ENCODE measurements at places on chromosomes 2 and 18.

- DNase-seq, result peak; percentile 92
These were observed 48.9 kb downstream of the CHST9 start for GRCh38 chr18:27136208-27136535.

DNA sequence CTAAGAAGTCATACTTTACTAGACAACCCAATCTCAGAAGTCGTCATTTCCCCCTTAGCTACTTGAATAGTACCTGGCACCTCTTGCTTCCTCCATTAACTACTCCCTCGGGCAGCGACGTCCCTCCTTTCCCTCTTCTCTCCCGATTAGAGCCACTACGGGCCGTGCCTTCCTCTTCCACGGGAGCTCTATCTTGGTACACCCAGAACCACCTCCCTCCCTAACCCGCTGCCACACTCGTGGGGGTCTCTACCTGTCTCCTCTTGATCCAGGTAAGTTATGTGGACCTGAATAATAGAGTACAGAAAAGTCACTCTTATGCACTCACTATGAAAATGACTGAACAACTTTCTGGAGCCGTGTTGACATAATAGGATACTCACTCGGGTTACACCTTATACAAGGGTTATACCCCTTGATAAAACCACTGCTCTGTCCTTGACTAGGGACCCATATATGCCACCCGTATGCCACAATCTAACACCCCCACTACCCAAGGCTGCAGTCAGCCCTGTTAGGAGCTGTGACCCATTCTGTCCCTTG is 595 bp upstream of the HDHD2 start:
- peak; percentile 5 for DNase-seq

DNA sequence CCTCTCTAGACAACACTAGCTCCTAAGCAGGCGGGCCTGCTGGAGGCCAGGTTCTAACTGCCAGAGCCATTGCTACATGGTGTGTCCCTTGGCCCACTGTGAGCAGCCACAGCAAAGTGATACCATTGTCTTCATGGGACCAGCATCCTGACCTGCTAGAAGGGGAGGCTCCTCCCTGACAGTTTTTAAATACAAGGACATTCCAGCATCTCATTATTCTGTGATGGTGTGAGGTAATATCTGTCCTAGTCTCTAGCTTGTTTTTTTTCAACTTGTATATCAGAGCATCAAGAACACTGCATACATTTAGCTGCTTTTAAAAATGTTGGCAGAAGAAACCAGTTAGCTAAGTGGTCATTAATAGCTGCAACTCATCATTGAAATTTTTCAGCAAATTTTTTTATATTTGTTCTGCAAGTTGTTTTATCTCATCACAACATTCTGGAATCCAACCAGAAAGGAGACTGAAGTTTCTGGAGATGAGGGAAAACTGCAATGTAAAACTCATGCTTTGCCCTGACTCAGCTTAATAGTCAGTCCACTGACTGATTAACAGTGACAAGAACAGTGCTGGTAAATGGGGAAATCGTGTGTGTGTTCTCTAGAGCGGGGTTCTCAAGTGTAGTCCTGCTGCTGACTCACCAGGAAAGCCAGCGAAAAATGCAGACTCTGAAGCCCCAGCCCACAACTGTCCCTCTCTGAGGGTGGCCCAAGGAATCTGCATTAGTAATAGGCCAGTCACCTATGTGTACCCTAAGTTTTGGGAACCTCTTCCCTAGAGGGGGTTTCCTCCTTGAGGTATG is 17.8 kb downstream of the MAPRE3 start:
- DNase-seq, result no peak

- no peak for DNase-seq
These were observed 544 bp downstream of the LRATD1 start for GRCh38 chr2:14633061-14633460.

GRCh38 chr18:377088-377487 is 109.2 kb upstream of the THOC1 start:
- no peak for DNase-seq

DNA sequence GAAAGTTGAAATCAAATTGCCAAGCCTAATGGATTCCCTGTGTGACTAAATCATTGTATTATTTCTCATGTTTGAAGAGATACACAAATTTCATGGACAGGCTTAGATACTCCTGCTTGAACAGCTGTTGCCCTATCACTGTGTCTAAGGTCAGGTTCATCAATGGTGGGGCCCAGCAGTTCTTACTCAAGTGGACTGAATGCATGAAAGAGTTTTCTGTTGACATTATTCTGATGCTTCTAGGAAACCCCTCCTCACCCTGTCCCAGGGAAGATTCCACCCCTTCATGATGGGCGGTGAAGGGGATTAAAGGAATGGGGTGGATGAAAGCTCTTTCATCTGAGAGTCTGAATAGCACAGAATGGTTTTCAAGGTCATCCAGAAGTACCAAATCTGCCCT is 148.8 kb downstream of the INO80D start:
- DNase-seq, result no peak

- DNase-seq, result no peak
These were observed 221.0 kb downstream of the WDR7 start for GRCh38 chr18:56872140-56872539.

- DNase-seq, result no peak
These were observed 301.3 kb upstream of the ID2 start for GRCh38 chr2:8380566-8380965.

GRCh38 chr18:79784071-79784913 is 13.4 kb upstream of the KCNG2 start:
- DNase-seq, result no peak

DNA sequence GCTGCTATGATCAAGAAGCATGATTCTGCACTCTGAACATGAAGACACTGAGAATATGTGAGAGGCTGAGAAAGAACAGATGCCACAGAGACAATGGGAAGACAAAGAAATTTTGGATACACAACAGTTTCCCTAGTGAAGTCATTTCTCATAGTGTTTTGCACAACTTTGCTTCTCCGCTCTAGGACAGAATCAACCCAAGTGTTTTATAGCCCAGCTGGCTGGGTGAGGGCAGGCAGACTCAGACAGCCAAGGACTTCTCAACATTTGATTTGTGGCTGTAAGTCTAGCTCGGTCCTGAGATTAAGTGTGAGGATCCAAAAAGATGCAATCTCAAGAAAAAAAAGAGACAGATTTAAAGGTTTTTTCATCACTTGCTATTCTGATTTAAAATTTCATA is 536.5 kb upstream of the CRIM1 start:
- no peak for DNase-seq

Measured in H4 (cell line).